NCI-H2081 (cell line): ENCODE measurements at places on chromosomes 3 and 15.

DNA sequence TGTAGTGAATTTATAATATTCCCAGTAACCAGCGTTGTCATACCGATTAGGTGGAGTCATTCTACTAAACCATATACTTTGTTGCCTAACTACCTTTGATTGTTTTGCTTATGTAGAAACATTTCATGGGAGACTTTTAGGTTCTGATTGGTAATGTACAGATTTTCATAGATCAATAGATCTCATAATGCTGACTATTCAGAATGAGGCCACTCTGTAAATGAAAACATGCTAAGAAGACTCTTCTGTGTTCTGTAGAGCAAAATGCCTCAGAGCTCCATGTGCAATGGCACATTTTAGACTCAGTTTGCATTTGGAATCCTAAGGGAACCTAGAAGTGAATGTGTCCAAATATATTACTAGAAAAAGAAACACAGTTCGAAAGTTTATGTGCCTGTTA is 20.0 kb downstream of the CBLB start:
- no peak for DNase-seq

- DNase-seq, result peak; percentile 45
Measured at GRCh38 chr3:115146032-115146417, 1.1 kb downstream of the ZBTB20 start.

GRCh38 chr15:55535436-55535835 is 27.4 kb upstream of the DNAAF4 start:
- DNase-seq, result no peak

DNA sequence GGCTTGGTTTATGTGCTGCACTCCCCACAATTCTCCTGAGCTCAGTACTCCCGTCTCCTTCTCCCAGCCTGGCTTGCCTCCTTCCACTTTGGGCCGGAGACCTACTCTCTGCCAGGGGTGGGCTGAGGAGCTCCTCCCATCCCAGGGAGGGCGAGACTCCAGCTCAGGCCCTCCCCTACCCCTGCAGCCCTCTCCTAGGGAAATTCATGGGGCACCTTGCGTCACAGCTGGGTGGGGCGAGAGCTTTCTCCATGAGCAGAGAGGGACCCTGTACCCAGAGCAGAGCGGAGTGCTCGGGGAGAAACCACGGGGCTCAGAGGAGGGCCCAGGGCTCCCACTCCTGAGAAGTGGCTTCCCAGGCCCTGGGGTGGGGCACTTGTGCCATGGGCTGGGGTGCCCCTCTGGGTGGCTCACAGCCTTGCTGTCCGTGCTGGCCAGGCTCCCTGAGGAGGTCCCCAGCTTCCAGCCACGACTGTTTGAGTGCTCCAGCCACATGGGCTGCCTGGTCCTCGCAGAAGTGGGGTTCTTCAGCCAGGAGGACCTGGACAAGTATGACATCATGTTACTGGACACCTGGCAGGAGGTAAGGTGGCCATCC is 13.3 kb downstream of the VILL start:
- DNase-seq, result no peak

DNA sequence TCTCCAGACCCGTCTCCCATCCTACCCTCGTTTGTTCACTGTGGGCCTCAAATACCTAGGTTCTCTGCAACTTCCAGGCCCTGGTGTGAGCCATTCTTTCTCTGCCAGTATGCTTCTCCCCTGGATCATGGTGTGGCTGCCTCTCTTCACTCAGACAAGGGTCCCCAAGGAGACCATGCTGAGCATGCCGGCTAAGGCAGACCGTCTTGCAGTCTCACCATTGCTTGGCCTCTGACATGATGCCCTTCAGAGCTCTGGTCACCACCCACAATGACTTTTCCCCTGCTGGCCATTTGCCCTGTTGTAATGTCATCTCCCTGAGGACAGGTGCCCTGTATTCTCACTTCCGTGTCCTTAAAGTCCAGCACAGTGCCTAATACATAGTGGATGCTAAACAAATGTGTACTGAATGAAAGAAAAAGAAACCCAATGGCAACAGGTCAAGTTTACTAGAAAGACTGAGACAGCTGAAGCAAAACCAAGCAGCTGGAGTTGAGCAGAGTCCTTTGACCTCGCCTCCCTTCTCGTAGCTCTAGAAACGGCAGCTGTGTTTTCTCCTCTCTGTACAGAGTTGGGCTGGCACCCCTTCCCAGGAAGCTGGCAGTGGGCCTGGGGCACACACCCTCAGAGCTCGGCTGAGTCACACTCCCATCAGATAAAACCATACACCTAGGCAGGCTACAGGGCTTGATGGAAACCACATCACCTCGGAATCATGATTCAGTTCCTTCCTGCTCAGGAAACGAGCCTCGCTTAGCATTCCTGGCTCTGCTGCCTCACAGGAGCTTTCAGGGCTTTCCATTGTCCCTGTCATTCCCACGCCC is 8.6 kb downstream of the TLR9 start:
- DNase-seq, result peak; percentile 41

- DNase-seq, result no peak
Measured at GRCh38 chr15:35827141-35827540, 281.2 kb upstream of the DPH6 start.

- peak; percentile 75 for DNase-seq
Measured at GRCh38 chr3:183576487-183577107, 21.1 kb upstream of the KLHL6 start.
